Stimulated activated CD4-positive, alpha-beta T cell treated with anti-CD3 and anti-CD28 coated beads, Interleukin-1b, Interleukin-23, amount 100 ng/mL, for 1 hour (primary cell): ENCODE measurements at places on chromosomes 7 and 10.

DNA sequence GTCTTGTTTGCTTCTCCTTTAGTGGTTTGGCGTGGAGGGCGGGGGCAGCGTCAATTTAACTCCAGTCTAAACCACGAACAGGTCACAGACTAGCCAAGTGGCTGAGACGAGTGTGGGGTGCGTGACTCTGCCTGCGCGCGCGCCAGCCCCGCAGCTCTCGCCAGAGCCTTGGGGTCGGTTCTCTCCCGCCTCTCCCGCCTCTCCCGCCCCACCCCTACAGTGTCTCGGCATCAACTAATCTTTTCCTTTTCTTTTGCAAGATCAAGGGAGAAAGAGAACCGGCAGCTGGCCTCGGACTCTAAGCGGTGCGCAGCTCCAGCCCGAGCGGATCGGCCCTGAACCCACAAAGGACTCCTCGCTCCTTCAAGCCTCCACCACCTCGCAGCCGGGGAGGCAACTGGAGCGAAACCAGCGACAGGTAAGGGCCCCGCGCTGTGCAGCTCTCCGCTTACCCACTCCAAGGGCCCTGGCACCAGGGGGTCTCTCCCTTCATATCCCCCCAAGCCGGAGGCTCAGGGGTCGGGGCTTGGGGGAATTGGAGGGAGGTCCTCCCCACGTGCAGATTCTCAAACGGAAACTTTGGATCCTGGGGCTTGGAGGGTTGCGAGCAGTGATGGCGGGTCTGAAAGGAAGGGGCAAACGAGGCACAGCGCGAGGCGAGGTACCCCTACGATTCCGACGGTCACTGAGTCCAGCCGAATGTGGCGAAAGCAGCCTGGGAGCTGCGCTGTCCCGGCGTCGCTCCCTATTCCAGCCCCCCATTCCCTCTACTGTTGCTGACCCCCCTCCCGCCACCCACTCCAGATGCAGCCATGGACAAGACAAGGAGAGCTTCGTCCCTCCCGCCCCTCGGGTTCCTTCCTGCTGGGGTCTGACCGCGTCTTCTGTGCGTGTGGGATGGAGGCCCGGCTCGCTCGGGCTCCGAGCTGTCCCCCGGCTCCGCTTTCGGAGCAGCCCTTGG, 829 bp downstream of the CHRM2 start:
- DNase-seq, result no peak

- DNase-seq, result no peak
These were observed 5.6 kb upstream of the TBX20 start for GRCh38 chr7:35259523-35259908.

- no peak for DNase-seq
These were observed 54.5 kb upstream of the SLF2 start for GRCh38 chr10:100858261-100858660.

GRCh38 chr7:95316588-95316987, 7.7 kb downstream of the PON1 start:
- DNase-seq, result no peak

- DNase-seq, result no peak
These were observed 34.0 kb downstream of the CH25H start for GRCh38 chr10:89173075-89173474.

DNA sequence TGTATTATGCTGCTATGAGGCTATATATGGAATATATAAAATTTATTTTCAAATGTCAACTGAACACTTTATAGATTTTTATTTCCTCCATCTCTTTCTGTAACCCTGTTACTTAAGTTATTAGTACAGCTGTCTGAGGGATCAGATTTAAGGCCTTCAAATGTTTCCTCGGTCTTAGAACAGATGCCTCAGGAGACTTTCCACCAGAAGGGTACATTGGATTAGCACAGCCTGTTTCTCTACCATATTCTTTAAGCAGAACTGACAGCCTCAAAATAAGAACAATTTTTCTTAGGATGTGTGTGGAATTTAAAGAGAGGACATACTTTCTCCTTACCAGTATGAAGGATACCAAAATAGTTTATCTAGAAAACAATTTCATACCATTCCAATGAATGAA, 53.0 kb upstream of the HGF start:
- no peak for DNase-seq

DNA sequence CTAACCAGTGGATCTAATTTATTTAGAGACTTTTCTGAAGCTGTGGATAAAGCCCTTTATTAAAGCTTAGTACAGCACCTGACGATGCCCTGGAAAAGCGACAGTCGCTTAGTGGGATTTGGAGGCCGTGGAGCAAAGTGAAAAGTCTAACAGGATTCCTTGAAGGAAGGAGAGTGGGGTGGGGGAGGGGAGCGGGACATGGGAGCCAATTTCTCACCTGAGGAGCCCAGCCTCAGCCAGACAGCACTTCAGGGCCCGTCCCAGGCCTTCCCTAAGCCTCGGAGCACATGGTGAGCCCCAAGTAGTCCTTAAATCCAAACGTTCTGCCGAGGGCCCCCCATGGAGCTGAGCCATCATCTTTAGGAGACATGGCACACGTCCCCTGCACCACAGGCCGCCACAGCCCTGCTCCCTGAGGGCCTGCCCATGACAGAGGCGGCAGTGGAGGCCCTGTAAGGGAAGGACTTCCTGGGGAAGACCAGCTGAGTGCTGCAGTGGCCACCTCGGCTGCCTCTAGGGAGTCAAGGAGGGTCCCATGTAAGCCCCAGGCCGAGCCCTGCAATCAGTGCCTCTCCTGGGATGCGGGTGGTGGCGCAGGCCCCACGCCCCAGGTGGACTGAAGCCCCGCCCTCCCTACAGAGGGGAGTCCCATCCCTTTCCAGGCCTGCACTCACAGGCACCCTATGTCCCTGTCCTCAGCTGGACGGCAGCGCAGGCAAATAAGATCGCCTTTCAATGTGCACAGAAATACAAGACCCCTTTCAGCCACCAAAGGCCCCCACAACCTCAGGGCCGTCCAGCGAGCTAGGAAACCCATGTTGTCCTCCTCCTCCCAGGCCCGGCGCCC, 187.0 kb downstream of the MAD1L1 start:
- DNase-seq, result no peak

- DNase-seq, result no peak
These were observed 483.9 kb downstream of the AUTS2 start for GRCh38 chr7:70082099-70082611.

DNA sequence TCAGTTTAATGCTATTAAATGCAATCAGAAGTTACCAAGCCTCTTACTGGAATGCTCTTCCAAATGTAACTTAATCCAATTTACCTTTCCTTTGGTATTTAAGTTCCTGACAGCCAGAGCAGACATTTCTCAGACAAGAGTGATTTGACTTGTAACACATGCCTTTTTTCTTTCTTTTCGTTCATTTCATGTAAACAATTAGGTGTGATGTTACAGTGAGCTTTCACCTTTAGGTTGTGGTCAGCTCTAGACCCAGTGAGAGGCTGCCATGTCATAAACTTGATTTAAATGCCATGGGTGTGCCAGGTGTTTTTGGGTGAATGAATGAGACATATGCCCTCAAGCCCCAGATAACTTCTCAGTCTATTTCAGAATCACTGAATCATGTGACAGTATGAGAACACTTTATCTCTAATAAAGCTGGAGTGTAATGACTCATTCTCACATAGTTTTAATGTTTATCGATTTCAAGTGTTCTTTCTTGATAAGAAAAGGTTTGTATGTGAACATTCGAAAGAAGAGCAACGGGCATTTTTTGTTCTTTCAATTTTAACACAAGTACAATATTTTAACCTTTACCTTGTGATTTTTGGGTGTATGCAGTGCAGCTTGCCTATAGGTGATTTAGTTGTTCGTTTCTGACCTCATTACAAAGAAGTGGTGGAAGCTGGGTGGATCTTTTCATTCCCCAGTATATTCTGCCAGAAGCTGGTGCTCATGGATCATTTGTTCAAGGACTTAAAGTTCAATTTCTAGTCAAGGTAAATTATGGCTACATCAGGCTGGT, 61.5 kb downstream of the CHN2 start:
- no peak for DNase-seq

- no peak for DNase-seq
These were observed 19.5 kb downstream of the FZD9 start for GRCh38 chr7:73452999-73453635.
